ENCODE measurements at places on chromosomes 13 and 19.

DNA sequence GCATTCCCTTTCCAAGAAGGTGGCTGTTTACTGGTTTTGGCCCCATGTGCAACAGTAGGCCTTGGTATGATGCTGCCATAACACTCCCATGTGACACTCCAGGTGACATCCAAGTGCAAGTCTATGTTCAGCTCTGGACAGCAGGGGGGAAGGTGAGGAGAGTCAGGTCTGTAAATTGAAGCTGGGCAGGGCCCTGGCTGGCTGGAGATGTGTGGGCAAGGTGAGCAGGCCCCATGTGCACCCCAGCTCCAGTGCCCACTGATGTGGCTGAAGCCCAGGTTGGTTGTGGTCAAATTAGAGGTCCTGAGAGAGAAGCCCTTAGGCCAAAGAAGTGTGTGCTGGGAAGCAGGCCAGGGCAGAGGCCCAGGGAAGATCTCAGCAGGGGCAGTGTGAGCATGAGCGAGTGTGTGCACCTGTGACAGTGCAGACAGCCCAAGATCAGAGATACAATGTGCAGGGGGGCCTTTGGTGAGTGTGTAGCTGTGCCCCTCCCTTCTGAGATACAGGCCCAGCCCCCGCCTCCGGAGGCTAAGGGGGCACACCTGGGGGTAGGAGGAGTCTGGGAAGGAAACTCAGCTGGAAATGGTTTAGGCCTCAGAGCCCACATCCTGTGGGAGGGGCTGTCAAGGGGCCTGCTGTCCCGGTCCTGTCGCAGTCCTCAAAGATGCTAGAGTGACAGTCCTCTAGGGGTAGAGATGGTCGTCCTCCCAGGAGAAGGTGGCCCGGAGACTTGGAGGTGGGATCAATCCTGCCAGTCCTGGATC is 18.6 kb downstream of the DEDD2 start:
- no peak for DNase-seq

DNA sequence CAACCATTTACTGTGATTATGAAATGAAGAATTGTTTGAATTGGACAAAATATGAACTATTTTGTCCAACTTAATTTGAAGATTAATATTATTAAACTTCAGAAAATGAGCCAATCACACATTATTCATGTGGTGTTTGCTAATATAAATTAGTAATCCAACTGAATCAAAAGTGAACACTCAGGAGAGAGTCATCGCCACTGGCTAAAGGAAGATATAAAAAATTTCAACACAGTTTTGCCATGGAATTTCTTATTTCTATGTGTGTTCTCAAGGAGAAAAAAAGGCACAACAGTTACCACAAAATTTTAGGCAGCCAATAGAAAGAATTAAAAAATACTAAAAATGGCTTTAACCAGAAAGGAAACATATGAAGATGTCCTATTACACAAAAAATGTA is 2683.8 kb downstream of the PCDH9 start:
- no peak for DNase-seq

DNA sequence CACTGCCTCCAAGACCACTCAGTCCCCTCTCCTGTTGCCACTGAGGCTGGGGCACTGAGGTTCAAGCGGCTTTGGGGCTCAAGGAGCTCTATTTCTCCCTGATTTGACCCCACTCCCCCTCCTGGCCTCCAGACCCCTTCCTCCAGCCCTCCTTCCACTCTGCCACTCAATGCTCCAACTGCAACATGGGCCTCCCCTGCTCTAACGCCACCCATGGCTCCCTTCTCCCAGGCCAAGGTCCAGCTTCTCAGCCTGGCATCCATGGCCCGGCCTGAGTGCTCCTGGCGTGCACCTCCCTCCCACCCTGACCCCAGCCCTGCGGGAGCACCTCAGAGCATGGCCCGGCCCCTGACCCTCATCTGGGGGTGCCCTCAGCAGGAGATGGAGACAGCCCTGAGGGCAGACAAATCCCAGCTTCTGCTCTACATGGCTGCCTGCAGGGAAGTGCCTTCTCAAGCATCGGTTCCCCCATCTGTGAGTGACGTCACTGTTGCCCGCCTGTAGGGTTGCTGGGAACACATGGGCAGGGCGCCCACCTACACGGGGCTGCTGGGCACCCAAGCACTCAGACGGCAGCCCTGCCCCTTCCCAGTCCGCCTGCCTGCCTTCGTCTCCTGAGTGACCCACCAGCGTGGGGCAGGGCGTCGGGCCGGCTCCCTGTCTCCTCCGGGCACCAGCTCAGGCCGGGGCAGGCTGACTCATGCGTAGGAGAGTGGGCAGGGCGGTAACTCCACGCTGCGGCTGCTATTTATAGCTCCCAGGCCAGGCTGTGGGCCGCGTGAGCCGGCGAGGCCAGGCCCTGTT is 1.6 kb upstream of the DIRAS1 start:
- peak; percentile 84 for DNase-seq

DNA sequence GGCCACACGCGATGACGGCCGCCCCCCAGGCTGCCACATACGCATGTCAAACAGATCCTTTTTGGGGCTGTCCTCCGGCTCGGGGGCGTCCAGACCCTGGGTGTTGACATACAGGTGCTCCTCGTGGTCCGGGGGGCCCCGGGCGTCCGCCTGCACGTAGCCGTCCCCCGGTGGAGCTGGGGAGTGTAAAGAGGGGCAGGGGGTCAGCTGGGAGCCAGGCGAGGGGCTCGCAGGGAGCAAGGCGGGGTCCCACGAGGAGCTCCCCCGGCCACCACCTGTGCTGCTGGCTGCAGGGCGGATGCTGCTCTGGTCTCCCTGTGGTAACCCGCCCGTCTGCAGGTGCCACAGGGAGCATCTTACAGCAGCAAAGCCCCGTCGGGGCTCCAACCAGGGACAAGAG is 16.1 kb upstream of the C2CD4C start:
- no peak for DNase-seq

DNA sequence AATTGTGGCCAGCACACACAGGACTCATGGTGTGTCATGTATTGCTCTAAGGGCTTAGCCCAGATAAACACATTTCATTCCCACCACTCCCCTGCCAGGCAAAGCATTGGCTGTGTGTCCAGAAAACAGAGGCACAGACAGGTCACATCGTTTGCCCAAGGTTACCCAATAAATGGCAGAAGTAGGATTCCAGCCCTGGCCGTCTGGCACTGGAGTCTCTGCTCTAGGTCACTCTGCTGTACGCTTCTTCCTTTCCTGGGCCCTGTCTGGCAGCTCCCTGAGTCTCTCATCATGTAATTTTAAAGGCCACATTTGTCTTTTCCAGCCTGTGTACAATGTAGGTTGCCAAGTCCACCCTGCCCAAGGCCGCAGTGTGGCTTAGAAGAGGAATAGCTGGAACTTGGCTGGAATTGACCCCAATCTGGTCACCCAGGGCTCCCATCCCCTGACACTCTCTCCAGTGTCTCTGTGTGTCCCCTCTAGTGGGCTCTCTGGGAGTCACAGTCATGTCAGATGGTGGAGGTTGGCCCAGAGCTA is 264.5 kb upstream of the TSHZ3 start:
- DNase-seq, result no peak
